ENCODE measurements at places on chromosomes 5 and 9.

DNA sequence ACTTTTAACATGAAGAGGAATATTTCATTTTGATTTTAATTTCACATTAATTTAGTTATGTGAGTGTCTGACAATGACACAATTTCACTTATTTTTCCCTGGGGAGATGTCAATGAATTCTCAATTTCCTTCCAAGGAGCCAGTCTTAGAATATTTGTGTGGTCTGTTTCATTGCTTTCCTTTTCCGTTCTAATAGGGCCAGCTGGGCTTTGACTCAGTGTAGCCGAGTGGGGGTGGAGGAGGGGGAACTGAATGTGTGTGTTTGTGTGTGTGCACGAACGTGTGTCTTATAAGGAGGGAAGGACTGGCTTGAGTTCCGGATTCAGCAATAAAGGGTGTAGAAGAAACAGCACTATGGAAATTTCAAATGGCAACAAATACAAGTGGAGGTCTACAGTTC is 100.0 kb downstream of the BASP1 start:
- no peaks in the 10 kb centered on the region for H3K27me3 ChIP-seq
- no peaks in the 10 kb centered on the region for H3K36me3 ChIP-seq
- peaks cover 14% of the 10 kb centered on the region for H3K4me1 ChIP-seq
- no peak overlapping the region for H3K4me3 ChIP-seq

- no peaks in the 10 kb centered on the region for H3K27me3 ChIP-seq
- no peaks in the 10 kb centered on the region for H3K36me3 ChIP-seq
- H3K4me3 ChIP-seq, result no peak overlapping the region
- DNase-seq, result no peak
- H3K4me1 ChIP-seq, result peaks cover 4% of the 10 kb centered on the region
- H3K27ac ChIP-seq, result no peak overlapping the region
Measured at GRCh38 chr5:72921886-72922285, 34.0 kb upstream of the FCHO2 start.

DNA sequence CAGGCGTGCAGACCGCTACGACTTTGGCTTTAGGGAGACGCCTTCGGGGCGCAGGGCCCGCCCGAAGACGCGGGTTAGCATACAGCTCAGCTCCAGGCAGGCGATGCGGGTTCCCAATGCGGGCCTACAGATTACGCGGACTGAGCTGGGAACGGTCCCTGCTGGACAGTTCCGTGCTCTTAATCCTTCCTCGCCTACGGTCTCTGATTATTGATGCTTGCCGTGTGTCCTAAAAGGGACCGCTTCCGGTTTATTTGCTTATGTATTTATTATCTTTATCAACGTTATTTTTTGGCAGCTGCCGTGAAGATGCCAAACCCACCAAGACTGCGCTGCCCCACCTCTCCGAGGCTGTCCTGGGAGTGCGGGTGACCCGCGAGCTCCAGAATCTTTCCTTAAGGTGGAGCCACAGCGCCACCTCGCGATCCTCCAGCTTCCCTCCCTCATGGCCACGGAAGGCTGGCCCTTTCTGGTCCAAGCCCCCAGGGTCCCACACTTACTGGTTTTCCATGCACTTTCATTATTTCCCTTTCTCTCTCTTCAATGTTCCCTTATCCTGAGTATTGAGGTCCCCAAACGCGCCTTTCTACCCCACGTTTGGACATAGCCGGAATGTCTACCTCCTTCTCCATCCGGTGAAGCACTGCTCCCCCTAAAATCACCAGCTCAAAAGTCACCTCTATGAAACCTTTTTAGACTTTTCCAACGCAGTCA is 7.0 kb upstream of the EBF1 start:
- H3K27me3 ChIP-seq, result peaks cover 66% of the 10 kb centered on the region
- no peak overlapping the region for H3K27ac ChIP-seq
- no peaks in the 10 kb centered on the region for H3K36me3 ChIP-seq
- peaks cover 28% of the 10 kb centered on the region for H3K4me1 ChIP-seq
- H3K4me3 ChIP-seq, result peak overlapping the region; percentile 39

DNA sequence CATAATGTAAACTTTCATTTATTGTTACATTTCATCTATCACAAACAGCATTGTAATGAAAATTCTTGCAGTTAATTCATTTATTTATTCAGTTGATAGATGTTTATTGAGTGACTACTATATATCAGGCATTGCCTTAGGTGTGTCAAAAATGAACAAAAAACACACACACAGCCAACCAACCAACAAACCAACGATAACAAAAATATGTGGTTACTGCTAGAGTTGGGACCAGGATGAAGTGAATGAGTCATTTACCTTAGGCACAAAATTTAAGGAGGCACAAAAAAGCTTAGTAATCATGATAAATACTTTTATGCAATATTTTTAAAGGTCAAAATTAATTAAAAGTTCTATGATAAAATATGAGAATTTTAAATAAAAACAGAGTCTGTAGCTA is 223.4 kb downstream of the CSNK1G3 start:
- H3K27me3 ChIP-seq, result no peaks in the 10 kb centered on the region
- H3K27ac ChIP-seq, result no peak overlapping the region
- H3K4me1 ChIP-seq, result no peaks in the 10 kb centered on the region
- H3K36me3 ChIP-seq, result no peaks in the 10 kb centered on the region
- no peak for DNase-seq

DNA sequence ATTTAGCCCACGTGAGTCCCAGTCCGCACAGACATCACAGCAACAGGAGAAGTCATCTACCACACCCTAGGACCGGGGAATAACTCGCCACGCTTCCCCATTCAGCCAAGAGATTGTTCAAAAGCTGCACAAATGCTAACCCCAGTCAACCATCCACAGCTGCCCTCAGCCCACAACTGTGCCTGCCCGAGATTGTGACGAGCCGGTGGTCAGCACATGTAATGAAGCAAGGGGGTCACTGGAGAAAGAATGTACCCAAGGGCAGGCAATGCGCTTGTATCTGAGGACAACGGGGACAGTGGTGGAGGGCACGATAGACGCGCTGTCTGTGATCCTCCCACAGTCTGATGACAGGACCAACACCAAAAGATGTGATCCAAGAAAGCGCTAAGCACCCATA is 67.8 kb downstream of the COL23A1 start:
- H3K27ac ChIP-seq, result no peak overlapping the region
- H3K4me3 ChIP-seq, result no peak overlapping the region
- H3K27me3 ChIP-seq, result no peaks in the 10 kb centered on the region
- H3K4me1 ChIP-seq, result no peaks in the 10 kb centered on the region

GRCh38 chr5:170289764-170290163 is 7.8 kb downstream of the LCP2 start:
- peaks cover 65% of the 10 kb centered on the region for H3K4me1 ChIP-seq
- DNase-seq, result no peak
- H3K4me3 ChIP-seq, result no peak overlapping the region

GRCh38 chr5:138654281-138654867 is 79.2 kb upstream of the HSPA9 start:
- H3K4me3 ChIP-seq, result no peak overlapping the region
- H3K36me3 ChIP-seq, result no peaks in the 10 kb centered on the region
- peaks cover 14% of the 10 kb centered on the region for H3K27me3 ChIP-seq
- H3K27ac ChIP-seq, result no peak overlapping the region
- no peak for DNase-seq

DNA sequence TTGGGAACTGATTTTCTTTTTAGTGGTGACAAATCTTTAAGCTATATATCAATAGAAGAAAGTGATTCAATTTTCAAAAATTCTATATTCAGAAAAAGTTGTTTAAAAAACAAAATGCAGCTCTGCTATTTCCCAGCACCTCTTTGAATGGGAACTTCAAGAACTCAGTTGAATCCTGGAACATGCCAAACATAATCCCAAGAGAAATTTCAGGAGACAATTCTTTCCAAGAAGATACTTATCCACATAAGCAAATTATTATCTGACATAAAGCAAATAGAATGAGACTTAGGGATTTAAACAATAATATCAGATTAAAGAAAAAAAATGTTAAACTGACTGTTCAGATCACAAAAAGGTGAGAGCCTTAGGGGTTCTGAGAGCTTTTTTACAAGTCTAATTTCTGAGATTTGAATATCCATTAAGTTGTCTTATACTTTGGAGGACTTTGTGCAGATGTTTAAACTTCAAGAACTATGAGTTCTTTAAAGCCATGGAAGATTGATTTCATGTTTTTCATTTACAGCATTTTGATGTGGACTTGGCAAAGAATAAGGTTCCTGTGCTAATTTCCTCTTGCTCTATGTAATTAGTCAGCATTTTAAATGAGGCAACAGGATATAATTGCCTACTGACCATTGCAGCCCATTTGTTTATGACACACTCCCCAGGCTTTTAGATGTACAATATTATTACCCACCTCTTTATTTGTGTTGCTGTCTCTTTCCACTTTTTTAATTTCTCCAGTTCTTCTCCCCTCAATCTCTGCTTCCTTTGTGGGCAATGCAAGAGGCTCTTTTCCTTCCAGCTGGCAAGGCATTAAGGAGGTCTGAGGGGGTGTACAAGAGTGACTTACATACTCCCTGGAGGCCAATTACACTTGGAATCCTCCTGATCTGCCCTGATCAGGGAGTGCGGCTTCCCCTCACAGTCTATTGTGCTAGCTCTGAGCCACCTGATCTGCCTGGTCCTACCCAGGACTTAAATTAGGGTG is 419.1 kb downstream of the NR2F1-AS1 start:
- H3K27me3 ChIP-seq, result no peaks in the 10 kb centered on the region
- no peak overlapping the region for H3K27ac ChIP-seq
- H3K4me3 ChIP-seq, result no peak overlapping the region

GRCh38 chr9:34428325-34428958 is 29.9 kb downstream of the FAM219A start:
- no peaks in the 10 kb centered on the region for H3K27me3 ChIP-seq
- H3K36me3 ChIP-seq, result no peaks in the 10 kb centered on the region
- no peak overlapping the region for H3K27ac ChIP-seq

DNA sequence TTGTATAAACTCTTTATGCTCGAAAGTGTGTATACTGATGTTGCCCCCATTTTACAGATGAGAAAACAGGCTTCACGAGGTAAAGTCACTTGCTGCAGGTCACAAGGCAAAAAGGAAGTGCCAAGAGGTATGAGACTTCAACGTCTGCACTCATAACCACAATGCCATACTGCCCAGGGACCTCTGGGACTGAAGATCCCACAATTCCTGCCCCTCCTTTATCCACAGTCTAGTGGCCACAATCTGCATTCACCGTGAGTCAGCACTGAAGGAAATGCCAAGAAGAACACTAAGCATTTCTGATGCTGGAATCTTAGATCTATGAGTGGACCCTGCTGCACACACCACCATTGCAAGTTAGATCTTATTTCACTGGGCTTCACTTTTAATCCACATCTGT is 37.3 kb downstream of the MED27 start:
- H3K4me1 ChIP-seq, result no peaks in the 10 kb centered on the region
- H3K27me3 ChIP-seq, result no peaks in the 10 kb centered on the region
- DNase-seq, result no peak
- H3K27ac ChIP-seq, result no peak overlapping the region
- H3K36me3 ChIP-seq, result no peaks in the 10 kb centered on the region

DNA sequence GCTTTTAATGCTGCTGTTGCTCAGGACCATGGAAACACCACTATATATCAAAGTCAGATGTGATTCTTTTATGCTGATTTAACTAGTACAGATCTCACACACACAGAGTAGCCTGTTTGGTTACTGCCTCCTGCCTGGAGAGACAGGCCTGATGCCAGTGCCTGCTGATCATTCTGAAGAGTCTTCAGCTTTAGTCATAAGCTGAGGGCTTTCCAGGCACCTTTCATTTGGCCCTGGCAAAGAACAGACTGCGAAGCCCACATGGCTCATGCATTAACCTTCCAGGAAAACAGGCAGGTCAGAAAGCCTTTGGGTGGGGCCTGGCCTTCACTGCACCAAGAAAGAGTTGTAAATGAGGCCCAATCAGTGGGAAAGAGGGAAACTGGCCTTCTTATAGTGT is 144.7 kb downstream of the SAXO1 start:
- H3K4me1 ChIP-seq, result no peaks in the 10 kb centered on the region
- no peak overlapping the region for H3K27ac ChIP-seq
- H3K4me3 ChIP-seq, result no peak overlapping the region

DNA sequence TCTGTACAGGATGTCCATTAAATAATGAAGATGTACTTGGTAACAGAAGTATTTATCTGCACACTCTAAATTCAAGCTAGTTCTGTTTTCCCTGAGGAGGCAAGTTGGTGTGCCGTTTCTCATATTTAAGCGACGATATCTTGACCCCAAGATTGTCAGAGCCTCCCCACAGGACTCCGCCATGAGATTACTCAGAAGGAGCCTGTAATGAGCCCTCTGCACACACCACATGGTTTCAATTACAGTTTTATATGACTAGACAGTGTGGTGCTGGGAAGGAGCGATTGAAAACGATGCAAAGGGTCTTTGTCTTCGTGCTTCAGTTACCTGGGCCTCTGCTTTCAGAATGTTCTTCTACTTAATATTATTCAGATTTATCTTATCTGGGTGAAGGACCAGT is 840.4 kb upstream of the WWC1 start:
- no peak overlapping the region for H3K4me3 ChIP-seq
- no peaks in the 10 kb centered on the region for H3K36me3 ChIP-seq
- H3K27me3 ChIP-seq, result no peaks in the 10 kb centered on the region

- no peaks in the 10 kb centered on the region for H3K27me3 ChIP-seq
- H3K36me3 ChIP-seq, result no peaks in the 10 kb centered on the region
- no peak overlapping the region for H3K4me3 ChIP-seq
- peaks cover 12% of the 10 kb centered on the region for H3K4me1 ChIP-seq
Measured at GRCh38 chr9:14395317-14396082, 81.6 kb upstream of the NFIB start.

DNA sequence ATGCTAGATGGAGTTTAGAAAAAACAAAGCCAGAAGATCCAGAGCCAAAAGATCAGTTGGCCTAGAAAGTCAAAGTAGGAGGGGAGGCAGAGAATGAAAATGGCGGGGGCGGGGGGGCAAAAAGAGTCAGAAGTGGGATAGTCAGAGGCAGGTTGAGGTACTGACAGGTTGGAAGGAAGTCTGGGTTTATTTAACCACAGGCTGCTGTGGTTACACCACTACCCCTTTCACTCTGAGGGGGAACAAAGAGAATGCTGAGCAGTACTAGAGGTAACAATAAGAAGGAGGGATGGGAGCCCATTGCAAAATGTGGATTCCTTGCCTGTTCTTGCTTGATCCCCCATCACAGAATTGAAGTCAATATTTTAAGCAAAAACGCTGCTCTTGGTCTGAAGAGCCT is 111.8 kb downstream of the CAVIN4 start:
- H3K27ac ChIP-seq, result no peak overlapping the region
- H3K4me1 ChIP-seq, result no peaks in the 10 kb centered on the region
- no peaks in the 10 kb centered on the region for H3K27me3 ChIP-seq
- H3K36me3 ChIP-seq, result no peaks in the 10 kb centered on the region
- DNase-seq, result no peak

DNA sequence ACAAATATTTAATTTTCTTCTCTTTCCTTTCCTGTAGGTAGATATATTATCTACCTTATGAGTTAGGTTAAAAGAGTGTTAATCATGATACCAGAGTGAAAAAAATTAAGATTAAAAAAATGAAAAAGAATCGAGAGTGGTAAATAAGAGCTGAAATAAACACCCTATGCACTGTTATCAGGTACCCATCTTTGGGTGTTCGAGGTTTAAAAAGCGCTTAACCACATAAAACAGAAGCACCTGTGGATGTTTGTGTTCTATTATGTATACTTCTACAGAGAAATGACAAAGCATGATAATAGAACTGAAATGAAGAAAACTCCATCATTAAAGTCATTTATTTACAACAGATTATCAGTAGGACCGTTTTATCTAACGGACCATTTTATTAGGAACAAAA is 25.7 kb upstream of the GCNT4 start:
- no peak overlapping the region for H3K27ac ChIP-seq
- H3K4me1 ChIP-seq, result no peaks in the 10 kb centered on the region
- DNase-seq, result no peak
- H3K27me3 ChIP-seq, result no peaks in the 10 kb centered on the region
